ENCODE measurements at places on chromosomes 13 and 19.

DNA sequence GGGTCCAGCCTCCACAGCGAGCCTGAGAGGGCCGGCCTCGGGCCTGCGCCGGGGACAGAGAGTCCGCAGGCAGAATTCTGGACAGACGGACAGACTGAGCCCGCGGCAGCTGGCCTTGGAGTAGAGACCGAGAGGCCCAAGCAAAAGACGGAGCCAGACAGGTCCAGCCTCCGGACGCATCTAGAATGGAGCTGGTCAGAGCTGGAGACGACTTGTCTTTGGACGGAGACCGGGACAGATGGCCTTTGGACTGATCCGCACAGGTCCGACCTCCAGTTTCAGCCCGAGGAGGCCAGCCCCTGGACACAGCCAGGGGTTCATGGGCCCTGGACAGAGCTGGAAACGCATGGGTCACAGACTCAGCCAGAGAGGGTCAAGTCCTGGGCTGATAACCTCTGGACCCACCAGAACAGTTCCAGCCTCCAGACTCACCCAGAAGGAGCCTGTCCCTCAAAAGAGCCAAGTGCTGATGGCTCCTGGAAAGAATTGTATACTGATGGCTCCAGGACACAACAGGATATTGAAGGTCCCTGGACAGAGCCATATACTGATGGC is 490 bp downstream of the ITPKC start:
- no peak for DNase-seq

DNA sequence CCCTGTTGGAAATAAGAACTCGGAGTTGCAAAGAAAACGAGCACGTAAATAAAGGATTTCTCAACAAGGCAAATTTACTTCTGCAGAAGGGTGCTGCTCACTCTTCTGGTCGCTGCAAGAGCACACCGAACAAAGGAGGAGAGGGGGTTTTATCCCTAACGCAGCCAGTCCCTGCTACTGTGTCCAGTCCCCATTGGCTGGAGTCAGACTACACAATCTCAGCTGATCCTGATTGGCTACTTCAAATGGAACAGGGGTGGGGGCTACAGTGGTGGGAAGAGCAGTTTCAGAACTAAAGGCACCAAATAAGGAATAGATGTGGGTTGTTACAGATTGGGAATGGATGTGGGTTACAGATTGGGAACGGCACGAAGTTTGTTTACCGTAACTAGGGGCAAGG is 63.9 kb upstream of the MCF2L start:
- DNase-seq: no peak

- no peak for DNase-seq
Measured at GRCh38 chr13:75147946-75148345, 334.0 kb downstream of the TBC1D4 start.

DNA sequence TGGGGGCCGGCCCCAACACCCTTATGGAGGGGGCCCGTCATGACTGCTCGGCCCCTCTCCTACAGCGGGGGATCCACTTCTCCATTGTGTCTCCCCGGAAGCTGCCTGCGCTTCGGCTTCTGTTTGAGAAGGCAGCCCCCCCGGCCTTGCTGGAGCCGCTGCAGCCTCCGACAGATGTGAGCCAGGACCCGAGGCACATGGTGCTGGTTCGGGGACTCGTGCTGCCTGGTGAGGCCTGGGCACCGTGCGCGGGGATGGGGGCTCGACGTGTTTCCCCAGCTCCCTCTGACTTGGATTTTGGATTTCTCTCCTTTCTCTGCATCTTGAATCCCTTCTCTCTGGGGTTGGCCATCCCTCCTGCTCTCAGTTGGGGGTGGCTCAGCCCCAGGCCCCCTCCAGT is 11.6 kb downstream of the MED25 start:
- no peak for DNase-seq

GRCh38 chr19:8593931-8594330 is 16.6 kb downstream of the ADAMTS10 start:
- no peak for DNase-seq

DNA sequence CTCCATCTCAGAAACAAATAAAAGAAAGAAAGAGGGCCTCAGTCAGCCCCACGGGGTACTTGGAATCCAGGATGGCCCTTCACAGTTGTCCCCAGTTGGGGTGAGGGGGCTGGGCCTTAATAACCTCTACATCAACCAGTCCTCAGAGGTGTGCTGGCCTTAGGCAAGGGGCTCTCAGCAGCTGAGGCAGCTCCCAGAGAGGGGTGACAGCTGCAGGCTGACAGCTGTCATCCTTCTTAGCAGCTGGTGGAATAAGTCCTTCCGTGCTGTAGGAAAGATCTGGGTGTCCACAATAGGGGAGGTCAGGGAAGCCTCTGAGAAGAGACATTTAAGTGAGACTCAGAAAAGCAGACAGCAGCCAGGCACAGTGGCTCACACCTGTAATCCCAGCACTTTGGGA is 7.4 kb downstream of the BCAM start:
- no peak for DNase-seq

DNA sequence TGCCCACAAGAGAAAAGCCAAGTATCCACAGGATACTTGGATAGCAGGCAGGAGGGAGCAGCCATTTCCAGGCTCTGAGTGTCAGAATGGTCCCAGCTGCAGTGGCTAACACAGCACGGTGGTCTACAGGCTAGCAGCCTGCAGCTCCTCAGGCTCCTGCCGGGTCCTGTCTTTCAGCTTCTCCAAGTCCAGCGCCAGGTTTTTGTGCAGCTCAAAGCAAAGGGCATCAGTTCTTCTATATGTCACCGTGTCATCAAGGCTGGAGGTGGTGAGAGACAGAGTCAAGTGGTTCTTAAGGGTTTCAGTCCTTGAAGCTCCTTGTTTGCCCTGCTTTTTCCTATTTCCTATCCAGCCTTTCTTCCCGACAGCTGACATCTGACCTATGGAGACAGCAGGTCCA is 188.6 kb downstream of the NUFIP1 start:
- no peak for DNase-seq

- no peak for DNase-seq
Measured at GRCh38 chr13:94829185-94829836, 117.0 kb upstream of the SOX21 start.

GRCh38 chr13:33612641-33613638 is 205.0 kb upstream of the RFC3 start:
- DNase-seq: no peak

DNA sequence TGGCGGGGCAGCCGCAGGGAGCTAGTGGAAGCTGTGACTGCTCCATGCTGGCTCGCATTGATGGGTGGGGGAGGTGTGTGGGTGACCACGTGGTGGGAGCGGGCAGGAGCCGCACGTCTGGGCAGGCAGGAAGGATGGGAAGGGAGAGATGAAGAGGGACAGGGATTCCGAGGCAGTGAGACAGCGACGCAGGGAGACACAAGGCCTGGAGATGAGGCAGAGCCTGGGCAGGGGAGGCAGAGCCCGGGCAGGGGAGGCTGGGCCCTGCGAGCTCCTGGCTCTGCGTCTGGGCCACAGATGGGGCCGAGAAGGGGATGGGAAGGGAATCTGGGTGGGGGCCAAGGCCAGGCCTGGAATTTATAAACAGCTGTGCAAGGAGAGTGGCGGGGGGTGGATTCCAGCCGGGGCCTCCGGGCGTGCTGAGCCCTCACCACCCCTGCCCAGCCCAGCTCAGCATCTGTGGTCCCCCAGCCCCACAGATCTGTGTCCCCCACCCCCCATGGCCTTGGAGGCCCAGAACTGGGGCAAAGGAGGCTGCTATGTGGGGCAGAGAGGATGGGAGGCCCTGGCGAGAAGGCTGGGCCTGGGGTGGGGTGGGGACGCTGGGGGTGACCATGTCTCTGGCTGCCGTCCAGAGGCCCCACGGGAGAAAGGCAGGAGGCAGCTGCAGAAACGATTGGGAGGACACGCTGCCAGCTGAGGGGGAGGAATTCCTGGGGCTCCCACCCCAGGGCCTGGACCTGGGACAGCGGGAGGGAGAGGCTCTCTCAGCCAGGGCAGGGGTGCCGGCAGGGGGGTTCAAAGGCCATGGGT is 6.0 kb downstream of the EHD2 start:
- peak; percentile 98 for DNase-seq

GRCh38 chr13:100680131-100680530 is 5.5 kb upstream of the TMTC4 start:
- no peak for DNase-seq

DNA sequence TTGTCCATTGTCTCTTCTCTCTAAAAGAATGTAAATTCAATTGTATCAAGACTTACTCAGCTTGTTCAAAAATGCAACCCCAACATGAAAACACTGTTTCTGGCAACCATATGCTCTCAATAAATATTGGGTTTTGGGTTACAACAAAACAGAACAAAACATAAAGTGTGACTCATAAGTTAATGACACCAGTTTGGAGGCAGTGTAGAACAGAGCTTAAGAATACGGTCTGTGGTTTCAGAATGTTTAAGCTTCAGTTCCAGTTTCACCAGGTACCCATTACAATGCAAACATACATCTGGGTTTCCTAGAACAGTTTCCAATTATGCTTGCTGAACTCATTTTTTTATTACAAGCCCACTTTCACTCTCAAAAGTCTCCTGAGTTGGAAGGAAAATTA is 285.8 kb upstream of the PCDH9 start:
- no peak for DNase-seq

- DNase-seq: no peak
Measured at GRCh38 chr13:99033814-99034213, 56.0 kb upstream of the DOCK9 start.

GRCh38 chr19:31880283-31880682 is 465.1 kb upstream of the ZNF507 start:
- no peak for DNase-seq

DNA sequence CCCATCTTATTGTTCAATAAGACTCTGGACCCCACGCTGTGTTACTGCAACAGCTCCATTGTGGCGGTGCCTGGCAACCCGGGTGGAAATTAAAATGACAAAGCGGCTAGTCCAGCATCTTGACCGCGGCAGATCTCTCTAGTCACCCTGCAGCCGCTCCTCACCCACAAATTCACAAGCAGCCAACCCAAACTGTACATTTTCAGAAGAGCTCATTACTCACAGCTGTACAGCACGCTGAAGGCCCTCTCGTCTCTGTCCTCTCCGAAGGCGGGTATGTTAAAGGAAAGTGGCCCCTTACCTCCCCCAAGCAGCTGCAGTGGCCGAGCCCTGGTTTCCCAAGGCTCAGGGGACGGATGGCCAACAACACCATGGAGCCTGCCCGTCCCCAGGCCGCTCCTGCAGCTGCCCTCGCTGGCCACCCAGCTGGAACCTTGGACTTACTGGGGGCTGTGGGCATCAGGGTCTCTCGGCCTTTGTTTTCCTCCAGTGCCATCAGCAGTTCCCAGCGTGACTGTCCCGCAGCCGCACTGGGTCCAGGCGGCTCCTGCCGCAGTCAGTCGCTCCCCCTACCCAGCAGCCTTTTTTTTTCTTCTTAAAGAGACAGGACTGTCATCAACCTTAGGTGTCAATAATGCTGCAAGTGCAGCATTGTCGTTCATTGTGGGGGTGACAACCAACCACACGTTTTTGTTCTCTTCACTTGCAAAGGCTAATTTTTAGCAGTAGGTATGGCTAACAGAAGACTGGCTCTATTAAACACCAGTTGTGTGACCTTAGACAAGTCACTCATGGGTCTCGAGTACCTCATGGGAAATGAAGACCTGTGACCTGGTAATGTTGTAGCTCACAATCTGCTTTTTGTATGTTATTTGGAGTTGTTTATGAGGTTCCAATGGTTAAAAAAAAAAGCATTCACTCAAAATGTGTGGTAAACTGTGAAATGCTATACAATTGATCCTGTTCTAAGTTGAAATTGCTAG is at the start of gene SACS:
Gene SACS, minus strand, starts transcription at position 532 of the 983 bp plus-strand sequence. CDS start 22,463 bp downstream, outside the sequence.
- DNase-seq: no peak
